ENCODE measurements at places on chromosomes 4 and X.

GRCh38 chr4:176270669-176271068 lies 1.6 kb upstream of the ASB5 start:
- DNase-seq: peak; percentile 99

- no peak for DNase-seq
Measured at GRCh38 chr4:98716796-98717195, 58.4 kb upstream of the TSPAN5 start.

DNA sequence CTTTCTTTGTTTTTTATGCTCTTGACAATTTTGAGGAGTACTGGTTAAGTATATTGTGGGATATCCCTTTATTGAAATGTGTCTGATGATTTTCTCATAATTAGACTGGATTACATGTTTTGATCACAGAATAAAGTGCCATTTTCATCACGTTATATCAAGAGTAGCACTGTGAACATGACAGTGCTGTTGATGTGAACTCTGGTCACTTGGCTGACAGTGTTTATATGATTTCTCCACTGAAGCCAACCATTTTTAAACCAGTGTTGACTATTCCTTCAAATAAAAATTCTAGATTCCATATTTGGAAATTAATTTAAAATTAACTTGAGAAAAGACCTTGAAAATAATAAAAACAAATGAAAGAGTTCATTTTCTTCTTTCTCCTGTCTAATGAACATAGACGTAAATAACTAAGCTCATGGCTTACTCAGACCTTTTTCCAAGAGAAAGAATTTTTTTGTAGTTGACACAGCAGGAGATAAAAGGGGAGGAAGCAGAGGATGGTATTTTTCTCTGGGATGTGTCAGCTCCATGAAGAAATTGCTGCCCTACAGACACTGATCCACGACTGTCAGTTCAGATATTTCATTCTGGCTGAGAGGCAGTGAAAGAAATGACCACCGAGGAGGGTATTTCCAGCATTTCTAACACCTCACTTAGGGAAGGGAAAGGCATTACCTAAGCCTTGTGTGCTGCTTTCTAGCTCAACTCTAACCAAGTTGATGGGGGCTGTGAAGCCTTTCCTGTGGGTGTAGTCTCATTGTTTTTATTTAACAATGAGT lies 150.9 kb upstream of the ANK2 start:
- peak; percentile 75 for DNase-seq

GRCh38 chrX:15158736-15159406 lies 111.0 kb downstream of the ASB9 start:
- DNase-seq: no peak

GRCh38 chr4:81625422-81626417 lies 154.0 kb upstream of the RASGEF1B start:
- DNase-seq: no peak

DNA sequence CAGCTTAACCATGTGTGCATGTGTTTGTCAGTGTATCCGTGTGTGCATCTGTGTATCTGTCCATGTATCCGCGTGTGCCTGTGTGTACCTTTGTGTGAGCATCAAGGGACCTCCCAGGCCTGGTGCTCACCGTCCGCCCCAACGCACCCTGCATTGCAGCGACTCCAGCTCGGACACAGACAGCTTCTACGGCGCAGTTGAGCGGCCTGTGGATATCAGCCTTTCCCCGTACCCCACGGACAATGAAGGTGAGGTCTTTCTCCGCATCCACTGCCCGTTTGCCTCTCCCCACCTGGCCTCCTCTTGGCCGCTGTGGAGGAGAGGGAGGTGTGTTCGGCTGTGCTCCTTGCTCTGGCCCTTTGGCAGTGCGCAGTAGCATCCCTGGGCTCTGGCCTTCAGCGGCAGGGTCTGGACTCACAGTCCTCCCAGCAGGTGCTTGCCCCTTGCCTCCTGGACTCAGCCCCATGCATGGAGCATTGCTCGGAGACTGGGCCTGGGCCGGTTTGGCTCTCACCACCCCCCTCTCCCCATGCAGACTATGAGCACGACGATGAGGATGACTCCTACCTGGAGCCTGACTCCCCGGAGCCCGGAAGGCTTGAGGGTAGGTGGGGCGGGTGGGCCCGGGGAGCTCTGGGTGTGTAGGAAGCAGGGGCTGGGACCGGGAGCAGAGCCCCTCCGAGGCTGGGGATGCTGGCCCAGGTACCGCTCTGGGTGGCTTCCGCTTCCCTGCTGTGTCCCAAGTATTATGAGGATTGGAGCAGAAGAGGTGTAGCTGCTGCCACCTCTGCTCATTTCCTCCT lies 16.4 kb upstream of the ADD1 start:
- no peak for DNase-seq

- DNase-seq: no peak
Measured at GRCh38 chr4:53562409-53562808, 28.9 kb downstream of the LNX1 start.

GRCh38 chr4:79178760-79179159 lies 147.1 kb downstream of the NAA11 start:
- DNase-seq: no peak

DNA sequence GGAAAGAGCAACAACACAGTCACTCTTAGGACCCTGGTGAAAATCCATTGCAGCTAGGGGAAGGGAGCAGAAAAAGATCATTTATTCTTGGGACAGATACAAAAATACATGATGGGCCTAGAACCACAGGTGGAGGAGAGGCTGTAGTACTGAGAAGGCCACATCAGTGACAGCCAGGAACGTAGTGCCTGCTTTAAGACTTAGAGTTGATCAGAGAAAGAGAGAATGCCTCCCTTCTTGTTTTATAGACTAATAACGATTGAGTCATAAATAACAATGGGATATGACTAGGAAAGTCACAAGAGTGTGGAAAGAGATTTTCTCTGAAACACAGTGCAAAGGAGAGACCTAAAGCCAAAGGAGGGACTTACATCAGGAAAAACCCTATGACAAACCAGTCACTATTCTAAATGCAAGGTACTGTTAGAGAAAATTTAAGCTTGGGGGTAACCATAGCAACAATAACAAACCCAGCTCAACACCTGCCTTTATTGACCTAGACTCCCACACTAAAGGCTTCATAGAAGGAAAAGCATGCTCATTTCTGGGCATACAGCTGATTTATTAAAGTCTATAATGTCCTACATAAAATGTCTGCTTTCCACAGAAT lies 1015.0 kb upstream of the GRID2 start:
- peak; percentile 7 for DNase-seq

GRCh38 chr4:176788248-176788647 lies 4.5 kb downstream of the VEGFC start:
- DNase-seq: no peak

GRCh38 chr4:141565379-141566089 lies 70.8 kb upstream of the IL15 start:
- peak; percentile 91 for DNase-seq

DNA sequence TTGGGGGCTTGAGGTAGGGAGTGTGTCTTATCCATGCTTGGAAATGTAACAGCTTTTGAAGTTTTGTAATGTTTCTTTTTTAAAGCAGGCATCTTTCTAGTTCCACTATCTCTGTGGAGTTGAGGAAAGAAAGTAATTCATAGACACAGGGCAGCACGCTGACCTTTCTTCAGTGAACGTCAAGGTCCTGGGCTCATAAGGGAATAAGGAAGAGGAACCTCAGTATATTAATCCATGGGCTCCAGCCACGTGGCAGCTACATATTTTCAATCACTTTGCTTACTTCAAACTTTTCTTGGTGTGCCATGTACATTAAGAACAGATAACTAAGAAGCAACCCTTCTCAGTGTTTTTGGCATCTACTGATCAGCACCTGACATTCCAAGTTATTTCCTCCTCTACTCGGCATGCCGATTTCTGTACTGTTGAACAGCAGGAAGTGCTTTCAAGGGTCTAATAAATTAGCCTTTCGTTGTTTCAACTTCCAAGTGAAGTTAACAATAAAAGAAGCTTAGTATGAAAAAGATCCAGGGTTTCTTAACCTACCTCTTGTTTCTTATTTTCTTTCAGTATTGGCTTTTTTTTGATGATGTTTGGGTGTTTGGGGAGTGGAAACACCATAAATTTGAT lies 88.2 kb downstream of the SORBS2 start:
- no peak for DNase-seq

DNA sequence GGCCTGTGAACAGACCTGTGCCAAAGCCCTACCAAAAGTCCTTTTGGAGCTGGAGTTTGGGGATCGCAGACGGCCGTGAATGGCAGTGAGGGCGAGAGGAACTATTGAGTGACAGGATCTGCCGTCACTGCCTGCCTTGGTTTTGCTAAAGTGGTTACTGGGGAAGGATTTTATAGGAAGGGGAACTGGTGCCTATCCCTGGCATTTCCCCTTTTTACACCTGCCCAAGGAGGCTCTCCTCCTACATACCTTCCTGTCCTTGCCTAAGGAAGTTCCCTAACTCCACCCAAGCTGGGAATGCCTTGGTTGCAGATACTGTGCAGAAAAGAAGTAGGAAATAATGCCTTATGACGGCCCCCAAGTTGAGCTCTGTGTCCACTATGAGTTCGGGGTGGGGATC lies 14.5 kb downstream of the LONRF3 start:
- DNase-seq: no peak

GRCh38 chr4:142307857-142308256 lies 538.2 kb downstream of the INPP4B start:
- no peak for DNase-seq

DNA sequence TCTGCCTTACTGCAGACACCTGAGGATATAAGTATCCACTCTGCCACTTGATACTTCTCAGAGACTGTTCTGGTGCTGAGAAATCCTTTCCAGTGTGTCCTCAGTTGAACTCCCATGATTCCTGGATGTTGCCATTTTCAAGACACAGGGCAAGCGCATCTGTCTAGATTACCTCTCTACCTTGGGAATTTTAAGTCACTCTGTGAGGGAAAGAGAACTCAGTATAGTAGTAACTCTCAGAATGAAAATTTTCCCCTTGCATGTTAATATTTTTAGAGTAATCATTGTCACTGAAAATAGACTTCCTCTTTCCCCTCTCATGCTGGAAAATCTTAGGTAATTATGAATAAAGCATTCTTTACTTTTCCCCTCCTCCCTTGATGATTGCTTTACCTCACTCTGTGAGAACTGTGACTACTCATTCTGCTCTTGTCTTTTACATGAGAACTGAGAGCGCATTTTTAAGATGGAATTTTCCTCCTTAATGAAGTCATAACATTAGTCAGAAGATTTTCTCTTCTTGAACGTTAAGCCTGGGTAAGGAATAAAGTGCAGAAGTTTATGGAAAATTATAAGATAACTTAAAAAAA lies 45.0 kb downstream of the TET2 start:
- DNase-seq: peak; percentile 79

DNA sequence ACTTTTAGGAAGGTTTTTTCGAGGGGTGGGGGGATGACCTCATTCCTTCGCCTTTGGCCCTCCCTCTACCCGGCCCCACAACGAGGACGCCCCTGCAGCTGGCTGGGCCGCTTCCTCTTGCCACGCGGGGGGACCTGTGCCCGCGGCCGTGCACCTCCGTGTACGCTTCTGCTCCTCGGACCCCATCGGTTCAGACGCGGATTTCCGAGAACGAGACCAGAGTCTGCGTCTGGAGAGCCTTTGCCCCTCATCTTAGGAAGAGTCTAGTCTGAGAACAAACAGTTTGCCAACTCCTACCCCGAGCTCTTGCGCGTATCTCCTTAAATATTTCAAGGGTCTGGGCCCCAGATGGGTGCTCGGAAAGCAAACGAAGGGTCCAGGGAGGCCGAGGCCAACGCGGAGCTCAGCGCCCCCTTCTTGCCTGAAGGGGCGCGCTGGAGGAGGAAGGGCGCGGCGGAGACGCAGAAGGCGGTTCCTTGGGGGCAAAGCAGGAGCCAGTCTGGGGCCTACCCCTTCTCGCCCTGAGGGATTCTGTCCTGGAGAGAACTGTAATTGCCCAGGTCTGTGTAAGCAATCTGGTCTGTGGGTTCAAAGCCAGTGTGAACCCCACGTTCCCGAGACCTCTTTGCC lies 3.9 kb upstream of the SFRP2 start:
- DNase-seq: no peak

DNA sequence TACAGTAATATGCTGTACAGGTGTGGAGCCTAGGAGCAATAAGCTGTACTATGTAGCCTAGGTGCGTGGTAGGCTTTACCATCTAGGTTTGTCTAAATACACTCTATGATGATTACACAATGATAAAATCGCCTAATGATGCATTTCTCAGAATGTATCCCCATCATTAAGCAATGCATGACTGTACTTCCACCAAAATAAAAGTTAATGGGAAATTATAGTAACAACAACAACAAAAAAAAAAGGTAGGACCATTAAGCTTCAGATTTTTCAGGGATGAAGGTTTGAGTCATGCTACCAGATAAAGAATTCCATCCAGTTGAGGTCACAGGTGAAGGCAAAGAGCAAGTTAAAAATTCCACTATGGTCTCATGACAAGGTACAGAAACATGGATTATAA lies 68.2 kb downstream of the MAGEA10 start:
- DNase-seq: no peak

DNA sequence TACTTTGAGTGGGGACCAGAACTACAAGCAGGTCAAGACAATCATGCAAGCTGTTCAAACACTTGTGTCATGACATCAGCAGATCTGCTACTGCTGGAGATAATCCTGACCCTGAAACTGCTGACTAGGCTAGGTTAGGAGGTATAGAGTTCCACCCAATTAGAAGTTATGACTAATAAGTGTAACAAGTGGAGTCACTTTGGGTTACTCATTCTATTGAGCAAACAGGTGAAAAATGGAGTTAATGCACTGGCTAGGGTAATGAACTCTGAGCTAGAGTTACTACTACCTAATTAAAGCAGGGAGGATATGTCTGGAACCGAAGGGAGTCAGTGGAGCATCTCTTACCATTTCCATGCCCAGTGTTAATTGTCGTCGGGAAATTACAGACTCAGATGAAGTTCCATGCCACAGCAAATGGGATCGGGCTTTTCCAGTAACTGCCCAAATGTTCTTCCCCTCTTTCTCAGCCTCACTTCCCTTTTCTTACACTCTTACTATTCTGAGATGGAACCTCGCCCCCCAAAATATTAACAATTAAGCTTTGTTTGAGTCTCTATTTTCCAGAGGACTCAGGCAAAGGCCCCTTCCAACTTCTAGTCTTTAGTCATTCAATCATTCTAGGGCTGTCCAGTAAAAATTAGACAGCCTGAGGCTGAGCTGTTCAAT lies 19.8 kb upstream of the MANBA start:
- peak; percentile 76 for DNase-seq

DNA sequence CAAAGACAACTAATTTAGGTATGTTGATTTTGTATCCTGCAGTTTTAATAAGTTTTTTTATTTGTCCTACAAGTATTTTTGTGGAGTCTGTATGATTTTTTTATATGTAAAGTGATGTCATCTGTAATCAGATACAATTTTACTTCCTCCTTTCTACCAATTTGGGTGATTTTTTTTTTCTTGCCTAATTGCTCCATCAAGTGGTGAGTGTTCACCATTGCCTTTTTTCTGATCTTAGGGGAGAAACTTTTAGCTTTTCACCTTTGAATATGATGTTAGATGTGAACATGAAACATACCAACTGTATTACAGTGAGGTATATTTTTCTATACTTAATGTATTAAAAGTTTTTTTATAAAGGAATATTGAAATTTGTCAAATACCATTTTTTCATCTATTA lies 362.3 kb downstream of the PABPC4L start:
- no peak for DNase-seq

All from kidney glomerular epithelial cell (primary cell).